ELR (cell line): ENCODE measurements at places on chromosomes 5 and 9.
A peak's percentile ranks its signal among the peaks of the same experiment; 100 is the strongest.

GRCh38 chr5:134851307-134851923 is 5.6 kb downstream of the C5orf24 start:
- DNase-seq, result peak; percentile 59

DNA sequence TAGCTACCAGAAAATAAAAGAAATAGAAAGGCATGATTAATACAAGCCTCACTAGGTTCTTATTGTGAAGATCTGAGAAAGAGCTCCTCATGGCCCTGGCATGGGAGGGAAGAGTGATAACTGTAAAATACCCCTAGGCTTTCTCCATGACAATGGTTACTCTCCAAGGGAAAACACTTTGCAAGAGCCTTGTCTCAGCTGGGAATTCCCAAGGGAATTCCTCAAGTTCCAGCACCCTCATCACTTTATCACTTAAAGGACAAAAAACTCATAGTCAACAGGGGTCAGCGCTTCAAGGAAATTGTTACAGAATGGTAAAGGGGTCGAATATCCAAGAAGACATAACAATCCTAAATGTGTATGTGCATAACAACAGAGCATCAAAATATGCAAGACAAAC is 21.2 kb downstream of the SYK start:
- no peak for DNase-seq

- DNase-seq, result peak; percentile 73
Observed at GRCh38 chr9:75147638-75148037, 59.3 kb downstream of the OSTF1 start.

- no peak for DNase-seq
Observed at GRCh38 chr5:2680979-2681378, 70.5 kb downstream of the IRX2 start.

GRCh38 chr9:98020476-98021145 is 35.9 kb upstream of the NANS start:
- DNase-seq, result no peak
